ENCODE measurements at places on chromosomes 4 and X.

GRCh38 chr4:53527326-53527725, 64.0 kb downstream of the LNX1 start:
- DNase-seq, result no peak

GRCh38 chrX:54043541-54044125, 640 bp downstream of the PHF8 start:
- no peak for DNase-seq

DNA sequence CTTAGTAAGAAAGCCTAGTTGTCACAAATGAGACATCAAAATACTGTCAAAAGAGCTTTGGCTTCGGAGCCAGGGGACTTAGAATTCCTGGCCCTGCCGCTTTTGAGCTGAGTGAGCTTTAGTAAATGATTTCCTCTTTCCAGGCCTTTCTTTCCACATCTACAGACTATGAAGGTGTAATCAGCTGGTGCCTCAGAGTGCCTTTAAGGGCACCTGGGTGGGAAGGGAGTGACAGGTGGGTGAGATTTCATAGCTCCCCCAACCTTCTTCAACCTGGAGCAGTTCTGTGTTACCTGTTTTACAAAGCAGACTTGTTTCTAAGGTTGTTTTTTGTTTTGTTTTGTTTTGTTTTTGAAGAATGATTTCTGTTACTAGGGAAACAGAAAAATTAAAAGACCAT, 154.7 kb upstream of the BOD1L1 start:
- DNase-seq, result no peak

DNA sequence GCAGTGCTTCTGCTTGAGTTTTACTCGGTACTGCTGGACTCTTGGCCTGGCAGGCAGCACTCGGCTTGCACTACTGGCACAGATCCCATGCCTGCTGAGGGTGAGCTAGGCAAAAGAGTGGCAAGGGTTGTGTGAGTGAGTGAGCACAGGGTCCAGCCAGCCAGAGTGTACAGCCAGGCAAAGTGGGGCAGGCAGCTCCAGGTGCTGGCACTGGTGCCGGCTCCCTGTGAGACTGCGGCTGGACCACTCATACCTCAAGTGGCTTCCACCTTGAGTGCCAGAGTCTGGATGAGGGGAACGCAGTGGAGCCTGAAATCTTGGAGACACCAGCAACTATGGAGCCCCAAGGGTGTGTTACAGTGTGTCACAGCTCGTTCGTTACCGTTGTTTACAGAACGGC, 1451.9 kb upstream of the AGA start:
- no peak for DNase-seq

GRCh38 chrX:117973110-117973807, 143.4 kb downstream of the KLHL13 start:
- DNase-seq, result no peak

DNA sequence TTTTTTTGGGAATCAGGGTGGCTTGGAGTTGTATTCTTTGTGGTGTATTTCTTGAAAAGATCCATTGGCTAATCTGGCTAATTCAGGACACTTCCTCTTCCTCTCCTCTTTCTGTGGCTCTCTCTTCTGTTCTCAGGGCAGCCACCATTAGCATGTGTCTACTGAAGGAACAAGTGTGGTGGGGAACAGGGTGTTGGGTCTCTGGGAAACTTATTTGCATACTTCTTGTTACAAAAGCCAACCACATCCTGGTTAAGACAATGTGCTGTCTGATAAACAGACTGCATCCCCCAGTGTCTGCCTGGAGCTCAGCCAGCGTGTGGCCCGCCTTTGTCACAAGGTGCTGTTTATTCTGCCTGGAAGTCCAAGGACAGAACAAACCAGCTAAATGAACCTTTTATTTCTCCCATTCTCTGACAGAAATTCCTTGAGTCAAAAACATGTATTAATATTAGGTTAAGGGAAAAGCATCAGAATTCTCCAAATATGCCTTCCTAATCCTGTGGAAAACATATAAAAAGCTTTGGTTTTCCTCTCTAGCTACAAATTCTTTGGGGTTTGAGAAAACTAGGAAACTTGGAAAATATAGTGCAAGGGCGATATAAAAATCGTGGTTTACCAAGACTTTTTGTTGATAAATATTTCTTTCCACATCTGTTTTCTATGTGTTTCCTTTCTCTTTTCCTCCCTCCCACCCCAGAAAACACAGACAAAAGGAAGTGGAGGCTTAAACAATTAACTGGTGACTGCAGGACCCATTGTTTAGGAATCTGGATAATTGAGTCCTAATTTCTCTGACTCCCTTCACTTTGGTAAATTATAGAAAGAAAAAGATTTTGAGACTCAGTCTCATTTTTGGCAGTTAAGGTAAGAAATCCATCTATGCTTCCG, 203.6 kb downstream of the SPRY1 start:
- DNase-seq, result peak; percentile 38

DNA sequence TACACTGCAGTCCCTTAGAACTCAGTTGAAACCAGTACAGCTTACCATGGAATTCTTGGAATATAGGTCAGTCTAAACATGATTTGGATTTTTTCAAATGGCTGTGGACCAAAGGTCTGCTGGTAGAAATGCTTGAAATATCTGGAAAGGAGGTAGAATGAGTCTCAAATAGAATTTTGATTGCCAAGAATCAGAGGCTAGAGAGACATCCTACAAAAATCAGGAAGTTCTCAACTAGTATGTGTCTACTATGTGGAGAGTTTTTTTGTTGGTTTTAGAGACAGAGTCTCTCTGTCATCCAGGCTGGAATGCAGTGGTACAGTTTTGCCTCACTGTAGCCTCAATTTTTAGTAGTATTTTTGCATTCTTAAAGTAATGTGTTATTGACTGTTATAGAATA, 53.6 kb downstream of the PAQR3 start:
- no peak for DNase-seq

GRCh38 chrX:145532176-145532780, 285.0 kb downstream of the SPANXN1 start:
- no peak for DNase-seq

DNA sequence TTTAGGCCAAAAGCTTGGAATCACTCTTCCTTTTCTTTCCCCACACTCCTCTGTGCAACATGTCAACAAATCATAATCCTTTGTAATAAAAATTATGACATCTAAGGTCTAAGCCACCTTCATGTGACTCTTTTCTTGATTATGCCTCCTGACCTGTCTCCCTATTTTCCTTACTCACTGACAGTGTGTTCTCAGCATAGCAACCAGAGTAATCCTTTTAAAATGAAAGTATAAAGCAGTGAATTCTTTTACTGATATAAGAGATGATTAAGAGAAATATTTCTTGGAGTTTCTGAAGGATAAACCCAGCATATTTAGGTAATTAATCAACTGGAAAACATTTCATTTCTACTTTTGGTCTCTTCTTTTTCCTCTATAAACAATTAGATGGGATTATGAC, 44.7 kb downstream of the USO1 start:
- no peak for DNase-seq

DNA sequence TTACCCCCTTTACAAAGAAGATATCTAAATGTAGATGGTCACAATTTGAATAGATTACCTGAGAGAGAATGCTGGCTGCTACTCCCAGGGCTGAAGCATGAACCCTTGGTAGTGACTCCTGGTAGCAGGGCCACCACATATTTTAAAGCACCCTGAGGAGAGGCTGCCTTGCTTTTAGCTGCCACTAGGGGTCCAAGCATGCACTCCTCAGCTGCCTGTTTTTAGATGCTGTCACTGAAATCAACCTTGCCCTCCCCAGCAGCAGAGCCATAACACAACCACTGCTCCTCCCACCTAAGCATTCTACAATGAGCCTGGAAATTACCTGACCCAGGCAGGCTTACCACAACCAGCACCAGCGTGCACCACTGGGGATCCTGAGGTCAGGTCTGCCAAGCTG, 850.9 kb downstream of the FAM133A start:
- no peak for DNase-seq

DNA sequence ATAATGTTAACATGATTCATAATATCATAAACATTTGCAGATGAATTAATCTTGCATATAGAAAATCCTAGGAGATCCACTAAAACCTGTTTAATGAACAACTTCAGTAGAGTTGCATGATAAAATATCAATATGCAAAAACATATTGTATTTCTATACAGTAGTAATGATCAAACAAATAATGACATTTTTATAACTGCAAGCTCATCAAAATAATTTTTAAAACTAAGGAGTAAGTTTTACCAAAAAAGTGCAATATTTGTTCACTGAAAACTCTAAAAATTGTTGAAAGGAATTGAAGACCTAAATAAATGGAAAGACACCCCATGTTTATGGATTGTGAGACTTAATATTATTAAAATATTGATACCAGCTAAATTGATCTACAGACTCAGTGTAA, 15.9 kb upstream of the GPRASP2 start:
- DNase-seq, result no peak

DNA sequence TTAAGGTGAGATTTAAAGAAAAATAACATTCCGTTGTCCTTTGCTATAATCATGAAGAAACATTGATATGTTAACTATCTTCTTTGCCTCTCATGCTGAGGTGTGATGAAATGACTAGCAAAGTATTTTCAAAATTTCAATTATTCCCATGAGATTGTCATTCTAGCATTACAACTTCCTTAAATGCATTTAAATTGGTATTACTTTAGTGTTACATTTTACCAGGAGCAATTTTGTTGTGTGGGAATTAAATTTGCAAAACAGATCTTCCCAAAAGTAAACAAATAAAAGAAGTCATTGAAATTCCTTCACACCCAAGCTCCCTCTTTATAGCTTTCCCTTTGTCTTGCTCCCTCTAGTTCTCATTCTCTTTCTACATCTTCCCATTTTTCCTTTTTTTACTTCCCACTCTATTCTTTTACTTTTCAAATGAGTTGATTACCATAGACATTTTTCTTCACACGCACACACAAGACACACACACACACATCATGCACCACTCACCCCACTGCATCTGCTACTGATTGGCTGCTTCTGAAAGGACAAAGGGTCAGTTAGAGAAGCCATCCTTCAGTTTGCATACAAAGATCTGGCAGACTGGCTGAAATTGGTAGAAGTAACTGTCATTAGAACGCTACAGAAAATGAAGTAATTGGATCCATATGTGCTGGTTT, 10.0 kb upstream of the APELA start:
- DNase-seq, result no peak

DNA sequence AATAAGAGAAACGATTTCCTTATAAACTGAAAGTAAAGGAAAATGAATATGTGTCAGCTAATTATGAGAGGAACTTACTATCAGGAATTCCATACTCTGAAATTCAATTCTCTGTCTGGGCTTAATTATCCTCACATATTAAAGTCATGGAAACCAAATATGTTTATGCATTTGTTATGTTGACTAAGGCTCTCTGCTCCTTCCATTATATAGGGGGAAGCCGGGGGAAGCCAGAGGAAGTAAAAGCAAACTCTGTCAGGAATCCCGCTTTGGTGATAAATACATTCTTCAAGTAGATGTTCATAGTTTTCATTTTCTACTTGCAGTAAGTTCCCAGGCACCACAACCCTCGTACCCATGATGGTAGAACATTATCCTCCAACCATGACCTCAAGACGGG, 142.8 kb upstream of the VCX2 start:
- DNase-seq, result no peak

GRCh38 chr4:145440292-145441007, 41.2 kb upstream of the SMAD1 start:
- DNase-seq, result no peak

GRCh38 chr4:85864259-85865205, 389.6 kb downstream of the ARHGAP24 start:
- DNase-seq, result no peak

GRCh38 chrX:2578864-2579263, 78.1 kb upstream of the DHRSX start:
- no peak for DNase-seq

DNA sequence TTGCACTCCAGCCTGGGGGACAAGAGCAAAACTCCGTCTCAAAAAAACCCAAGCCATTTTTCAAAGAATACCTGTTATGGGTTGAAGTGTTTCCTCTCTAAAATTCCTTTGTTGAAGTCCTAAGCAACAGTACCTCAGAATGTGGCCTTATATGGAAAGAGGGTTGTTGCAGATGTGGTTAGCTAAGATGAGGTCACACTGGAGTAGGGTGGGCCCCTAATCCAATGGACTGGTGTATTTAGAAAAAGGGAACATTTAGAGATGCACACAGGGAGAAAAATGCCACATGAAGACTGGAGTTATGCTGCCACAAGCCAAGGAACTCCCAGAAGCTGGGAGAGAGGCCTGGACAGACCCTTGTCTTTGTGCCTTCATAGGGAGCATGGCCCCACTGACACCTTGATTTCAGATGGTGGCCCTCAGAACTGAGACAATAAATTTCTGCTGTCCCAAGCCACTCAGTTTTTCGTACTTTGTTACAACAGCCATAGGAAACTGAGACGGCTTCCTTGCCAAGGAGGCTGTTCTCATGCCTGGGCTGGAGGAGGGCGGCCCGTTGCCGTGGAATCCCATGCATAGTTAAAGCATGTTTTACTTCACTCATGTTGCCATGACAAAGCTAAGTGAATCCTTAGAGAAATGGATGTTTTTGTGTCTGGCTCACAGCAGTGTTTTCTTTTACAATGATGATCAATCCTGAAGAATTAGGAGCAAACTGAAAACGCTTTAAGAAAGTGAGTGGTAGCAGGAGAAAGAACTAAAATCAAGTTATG, 16.5 kb downstream of the TRAPPC2 start:
- no peak for DNase-seq

DNA sequence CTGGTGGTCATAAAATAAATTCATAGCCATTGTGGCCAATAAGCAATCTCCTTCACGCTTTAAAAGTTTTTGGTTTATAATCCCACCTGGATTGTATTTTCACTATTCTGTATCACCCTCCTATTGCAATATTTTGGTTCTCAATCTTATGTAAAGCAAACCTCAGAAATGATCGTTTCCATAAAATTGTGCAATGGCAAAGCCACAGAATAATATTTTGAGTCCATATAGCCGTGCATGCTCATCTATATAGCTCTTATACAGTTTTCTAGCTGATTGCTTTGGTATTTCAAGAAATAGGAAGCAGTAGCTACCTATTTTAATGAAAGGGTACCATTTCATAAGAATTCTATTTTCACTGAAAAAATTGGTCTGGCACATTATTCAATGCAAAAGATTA, 10.0 kb upstream of the HAND2 start:
- no peak for DNase-seq

Measured in neural crest cell (in vitro differentiated cells).